ENCODE measurements at places on chromosomes 16 and 17.

- no peak for DNase-seq
Observed at GRCh38 chr16:13702614-13703013, 217.3 kb upstream of the ERCC4 start.

DNA sequence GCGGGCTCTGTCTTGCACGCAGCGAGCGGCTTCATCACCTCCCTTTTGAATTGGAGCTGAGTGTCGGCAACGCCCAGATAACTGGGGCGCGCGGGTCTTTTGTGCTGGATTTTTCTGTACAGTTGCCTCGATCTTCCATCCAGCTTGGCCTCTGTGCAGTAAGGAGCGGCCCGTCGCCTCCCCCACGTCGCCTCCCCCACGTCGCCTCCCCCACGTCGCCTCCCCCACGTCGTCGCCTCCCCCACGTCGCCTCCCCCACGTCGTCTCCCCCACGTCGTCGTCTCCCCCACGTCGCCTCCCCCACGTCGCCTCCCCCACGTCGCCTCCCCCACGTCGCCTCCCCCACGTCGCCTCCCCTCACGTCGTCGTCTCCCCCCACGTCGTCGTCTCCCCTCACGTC lies 15.7 kb upstream of the PRR35 start:
- no peak for DNase-seq

GRCh38 chr17:55484575-55484974 lies 26.7 kb downstream of the SMIM36 start:
- DNase-seq = no peak

DNA sequence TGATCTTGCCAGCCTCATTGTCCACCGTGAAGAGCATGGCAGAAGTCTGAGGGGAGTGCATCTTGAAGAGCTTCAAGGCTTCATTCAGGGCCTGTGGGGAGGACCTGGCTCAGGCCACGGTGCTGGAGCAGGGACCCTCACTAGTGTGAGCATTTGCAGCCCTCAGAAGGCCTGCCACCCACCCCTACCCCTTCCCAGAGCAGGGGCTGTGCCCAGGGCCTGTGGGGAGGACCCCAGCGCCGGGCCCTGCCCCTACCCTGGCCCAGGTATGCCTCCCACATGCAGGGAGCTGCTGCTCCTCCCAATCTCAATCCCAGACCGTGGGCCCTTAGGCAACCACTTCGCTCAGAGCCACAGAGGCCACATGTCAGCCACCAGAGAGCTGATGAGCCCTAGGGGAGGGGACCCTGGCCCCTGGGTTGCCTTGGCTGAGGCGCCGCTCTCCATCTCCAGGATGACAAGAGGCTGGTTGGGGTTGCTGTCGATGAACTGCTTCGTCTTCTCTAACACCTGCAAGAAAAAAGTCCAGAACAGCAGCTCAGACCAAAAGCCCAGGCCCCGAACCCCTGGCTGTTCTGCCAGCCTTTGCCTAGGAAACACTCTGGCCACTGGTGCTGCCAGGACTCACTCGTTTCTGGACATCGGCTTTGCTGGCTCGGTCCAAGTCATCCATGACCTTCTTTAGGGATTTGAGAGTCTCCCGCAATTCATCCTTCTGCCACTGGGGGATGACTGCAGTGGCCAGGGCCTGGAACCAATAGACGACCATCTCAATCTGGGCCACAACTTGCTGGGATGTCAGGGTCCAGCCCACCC lies 1.8 kb upstream of the EXOSC6 start:
- DNase-seq = no peak

DNA sequence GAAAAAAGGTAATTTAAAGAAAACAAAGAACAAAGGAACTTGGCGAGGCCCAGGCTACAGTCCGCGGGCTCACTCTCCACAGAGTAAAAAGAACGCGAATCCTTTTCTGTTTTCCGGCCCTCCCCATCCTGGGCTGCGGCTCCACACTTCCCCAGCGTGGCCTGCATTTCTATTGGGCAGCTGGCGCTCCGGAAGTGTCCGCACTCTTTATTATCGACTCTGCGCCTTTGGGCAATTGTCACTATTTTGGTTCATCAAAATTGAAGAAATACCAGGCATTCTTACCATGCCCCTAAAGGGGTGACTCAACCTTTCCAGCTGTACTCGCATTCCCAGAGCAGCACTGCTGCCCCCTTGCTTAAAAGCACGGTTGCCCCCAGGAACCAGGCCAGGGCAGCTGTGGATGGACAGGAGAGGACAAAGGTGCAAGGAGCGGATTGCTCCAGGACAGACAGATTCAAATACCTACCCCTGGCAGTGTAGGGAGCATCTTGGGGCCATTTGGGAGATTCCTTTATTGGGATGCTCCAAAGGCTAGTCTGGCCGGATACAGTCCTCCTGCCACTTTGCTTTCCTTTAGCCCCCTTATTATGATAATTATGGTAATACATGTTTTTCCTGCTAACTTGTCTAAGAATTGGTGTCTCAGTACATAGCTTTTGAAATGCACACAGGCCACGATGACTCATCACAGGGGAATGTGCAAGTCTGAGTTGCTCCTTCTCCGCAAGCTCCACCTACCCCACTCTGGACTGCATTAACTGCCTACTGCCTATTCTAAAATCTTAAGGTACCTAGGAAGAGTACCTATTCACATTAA lies 985 bp upstream of the SLFN12 start:
- peak; percentile 61 for DNase-seq

DNA sequence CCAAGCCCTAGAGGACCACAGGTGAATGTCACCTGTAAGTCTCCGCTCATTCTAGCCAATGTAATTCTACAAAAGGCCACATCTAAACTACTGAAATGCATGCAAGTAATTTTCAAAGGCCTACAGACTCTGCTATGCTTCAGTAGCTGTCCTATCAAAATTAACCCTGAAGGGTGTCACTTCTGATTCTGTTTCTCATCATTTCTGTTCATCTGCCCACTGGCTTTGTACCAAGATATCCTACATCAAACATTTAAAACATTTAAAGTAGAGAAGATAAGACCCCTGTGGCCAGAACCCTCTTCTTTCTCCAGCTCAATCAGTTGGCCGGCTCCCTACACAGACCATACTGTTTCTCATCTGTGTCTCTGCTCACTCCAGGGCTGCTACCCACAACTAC lies 21.5 kb downstream of the PHF12 start:
- DNase-seq = no peak

DNA sequence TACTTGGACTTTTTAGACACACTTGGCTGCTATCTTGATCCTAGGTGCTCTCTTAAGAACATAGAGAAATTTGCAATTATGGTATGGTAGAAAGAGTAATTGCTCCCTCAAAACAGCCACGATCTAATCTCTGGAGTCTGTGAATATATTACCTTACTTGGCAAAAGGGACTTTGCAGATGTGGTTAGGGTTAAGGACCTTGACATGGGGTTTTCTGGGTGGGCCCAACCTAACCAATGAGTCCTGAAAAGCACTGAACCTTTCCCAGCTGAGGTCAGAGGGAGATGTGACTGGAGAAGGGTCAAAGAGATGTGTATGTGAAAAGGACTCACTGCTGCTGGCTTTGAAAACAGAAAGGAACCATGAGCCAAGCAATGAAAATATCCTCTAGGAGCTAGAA lies 26.7 kb upstream of the MED13 start:
- no peak for DNase-seq

DNA sequence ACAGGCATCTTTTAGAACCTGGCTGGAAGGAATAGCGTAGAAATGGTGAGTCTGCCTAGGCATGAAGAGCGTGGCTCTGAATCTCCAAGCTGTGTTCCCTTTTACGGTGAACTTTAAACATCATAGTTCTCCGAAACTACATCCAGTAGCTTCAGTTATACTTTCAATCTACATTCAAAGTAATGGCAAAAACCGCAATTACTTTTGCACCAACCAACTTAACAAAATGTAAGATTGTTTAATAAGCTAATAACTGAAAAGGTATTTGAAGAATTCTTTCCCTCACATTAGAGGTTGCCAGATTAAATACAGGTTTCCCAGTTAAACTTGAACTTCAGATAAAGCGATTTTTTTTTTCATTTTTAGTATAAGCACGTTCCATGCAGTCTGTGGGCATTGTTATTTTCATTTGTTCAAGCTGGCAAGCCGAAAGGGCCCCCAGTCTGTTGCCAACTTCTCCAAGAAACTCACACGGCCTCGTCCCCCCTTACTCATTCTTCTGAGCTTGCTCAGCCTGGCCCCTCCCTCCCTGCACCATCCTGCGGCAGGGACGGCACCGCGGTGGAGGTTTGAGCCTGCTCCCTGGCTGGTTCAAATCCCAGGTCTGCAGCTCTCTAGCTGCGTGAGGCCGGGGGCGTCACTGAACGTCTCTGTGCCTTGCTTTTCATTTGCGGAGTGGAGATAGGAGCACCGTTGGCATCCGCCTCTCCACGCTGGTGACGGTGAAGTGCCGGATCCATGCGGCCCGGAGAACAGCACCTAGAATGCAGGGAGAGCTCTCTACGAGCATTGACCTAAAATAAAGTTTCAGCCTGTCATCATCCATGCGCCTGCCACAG lies 3.5 kb upstream of the MTHFSD start:
- DNase-seq = no peak

GRCh38 chr16:67207249-67208091 lies 8.5 kb downstream of the ELMO3 start:
- no peak for DNase-seq

GRCh38 chr16:76441876-76442275 lies 164.7 kb downstream of the CNTNAP4 start:
- no peak for DNase-seq

GRCh38 chr17:8665684-8666083 lies 35.2 kb upstream of the MYH10 start:
- no peak for DNase-seq

DNA sequence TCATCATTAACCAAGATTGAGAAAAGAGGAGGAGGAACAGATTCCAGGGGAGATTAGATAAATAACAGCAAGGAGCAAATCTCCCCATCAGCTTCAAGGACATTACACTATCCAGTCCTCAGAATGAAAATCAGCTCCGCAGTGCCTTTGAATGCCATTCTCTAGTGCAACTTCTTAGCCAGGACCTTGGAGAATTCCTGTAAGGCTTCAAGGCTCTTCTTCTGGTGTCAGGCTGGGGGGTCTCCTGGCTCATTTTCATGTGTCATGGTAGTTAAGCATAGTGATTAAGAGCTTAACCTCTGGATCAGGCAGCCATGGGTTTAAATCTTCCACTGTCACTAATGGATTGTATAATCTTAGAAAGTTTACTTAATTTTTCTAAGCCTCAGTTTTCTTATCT lies 137.3 kb upstream of the CCL2 start:
- no peak for DNase-seq

DNA sequence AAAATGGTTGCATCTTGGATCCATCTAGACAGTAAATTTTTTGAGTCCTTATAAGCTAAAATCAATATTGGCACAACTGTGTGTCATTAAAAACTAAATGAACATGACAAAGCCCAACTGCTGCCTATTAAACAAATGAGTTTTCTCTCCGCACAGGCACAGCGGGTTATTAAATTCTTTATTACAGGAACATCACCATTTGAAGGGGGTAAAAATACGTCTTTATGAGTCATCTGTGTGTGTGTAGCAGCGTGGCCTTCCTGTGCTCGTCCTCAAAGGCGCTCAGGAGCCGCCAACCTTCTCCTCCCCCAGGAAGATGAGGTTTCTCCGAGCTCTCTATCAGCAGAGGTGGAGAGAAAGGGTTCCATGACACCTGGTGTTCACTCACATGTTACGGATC lies 62.6 kb upstream of the SDK2 start:
- no peak for DNase-seq

DNA sequence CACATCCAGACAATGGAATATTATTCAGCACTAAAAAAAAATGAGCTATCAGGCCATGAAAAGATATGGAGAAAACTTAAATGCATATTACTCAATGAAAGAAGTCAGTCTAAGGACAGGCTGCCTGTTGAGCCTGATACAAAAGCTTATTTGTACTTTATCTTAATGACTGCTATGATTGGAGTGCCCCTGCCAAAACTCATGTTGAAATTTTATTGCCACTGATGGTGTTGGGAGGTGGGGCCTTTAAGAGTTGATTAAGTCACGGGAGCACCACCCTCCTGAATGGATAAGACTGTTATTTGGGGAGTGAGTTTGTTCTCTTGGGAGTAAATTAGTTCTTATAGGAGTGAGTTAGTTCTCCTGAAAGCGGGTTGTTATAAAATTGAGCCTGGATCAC lies 9.9 kb downstream of the C17orf67 start:
- DNase-seq = no peak

DNA sequence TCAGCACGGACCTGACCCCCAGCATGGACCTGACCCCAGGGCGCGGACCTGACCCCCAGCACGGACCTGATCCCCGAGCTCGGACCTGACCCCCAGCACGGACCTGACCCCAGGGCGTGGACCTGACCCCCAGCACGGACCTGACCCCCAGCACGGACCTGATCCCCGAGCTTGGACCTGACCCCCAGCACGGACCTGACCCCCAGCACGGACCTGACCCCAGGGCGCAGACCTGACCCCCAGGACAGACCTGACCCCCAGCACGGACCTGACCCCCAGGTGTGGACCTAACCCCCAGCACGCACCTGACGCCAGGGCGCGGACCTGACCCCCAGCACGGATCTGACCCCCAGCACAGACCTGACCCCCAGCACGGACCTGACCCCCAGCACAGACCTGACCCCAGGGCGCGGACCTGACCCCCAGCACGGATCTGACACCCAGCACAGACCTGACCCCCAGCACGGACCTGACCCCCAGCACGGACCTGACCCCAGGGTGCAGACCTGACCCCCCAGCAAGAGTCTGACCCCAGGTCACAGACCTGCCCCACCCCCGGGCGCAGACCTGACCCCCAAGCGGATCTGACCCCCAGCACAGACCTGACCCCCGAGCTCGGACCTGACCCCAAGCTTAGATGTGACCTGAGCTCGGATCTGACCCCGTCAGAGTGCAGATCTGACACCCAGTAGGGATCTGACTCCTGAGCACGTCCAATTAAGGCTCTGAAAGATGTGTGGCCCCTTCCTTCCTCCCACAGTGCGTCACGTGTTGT lies 98.7 kb downstream of the C16orf95 start:
- DNase-seq = no peak

DNA sequence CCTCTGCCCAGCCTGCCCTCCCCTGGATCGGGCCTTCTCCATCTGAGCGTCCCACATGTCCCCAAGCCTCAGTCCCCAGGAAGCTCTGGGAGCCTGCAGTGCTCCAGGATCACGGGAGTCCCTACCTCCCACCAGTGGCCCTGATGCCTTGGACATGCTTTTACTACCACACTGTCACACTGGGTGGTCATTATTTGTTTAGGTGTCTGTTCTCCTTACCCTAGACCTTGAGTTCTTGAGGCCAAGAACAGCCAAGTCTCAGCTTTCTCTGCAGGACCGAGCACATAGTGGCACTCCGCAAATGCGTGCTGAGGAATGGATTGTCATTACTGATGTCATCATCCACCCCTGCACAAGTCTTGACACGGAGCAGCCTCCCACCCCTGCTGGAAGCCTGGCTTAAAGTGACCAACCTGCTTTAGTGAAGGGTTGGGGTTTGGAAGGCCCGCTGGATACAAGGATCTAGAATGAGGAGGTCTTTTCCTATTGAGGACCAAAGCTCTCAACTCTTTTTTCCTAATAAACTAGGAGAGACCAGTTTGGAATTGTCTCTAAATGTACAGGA lies 132.9 kb upstream of the CRHR1 start:
- no peak for DNase-seq

- no peak for DNase-seq
Observed at GRCh38 chr17:38322156-38322779, 21.5 kb downstream of the GPR179 start.
